ENCODE measurements at places on chromosomes 13 and 19. TPM values are rescaled to one million over a fixed set of nuclear protein-coding genes. Genes with fewer than 3 reads are reported as not detected.

Gene GIPR
- 0.95 TPM for total RNA-seq

Gene IL11
- 1.3 TPM for total RNA-seq

Gene CEACAM21
- 2.3 TPM for total RNA-seq

Gene SLC10A2
- 0.13 TPM for total RNA-seq

Gene LSM4
- total RNA-seq, result 95.7 TPM

Gene PSG5
- not detected for total RNA-seq

Gene NEK5
- 0.38 TPM for total RNA-seq

Gene PSG6
- total RNA-seq, result not detected

Gene CTXN1
- 1.2 TPM for total RNA-seq

Gene ZNF837
- total RNA-seq, result 2.6 TPM

Gene ANGPTL4
- 19.0 TPM for total RNA-seq

Gene ZNF493
- total RNA-seq, result 12.8 TPM

Gene TEX26
- total RNA-seq, result not detected

Gene FXYD1
- total RNA-seq, result 10.9 TPM

Gene FGF21
- not detected for total RNA-seq

Gene TMTC4
- total RNA-seq, result 17.8 TPM

Gene FCER2
- total RNA-seq, result not detected

Gene EDDM13
- total RNA-seq, result 7.9 TPM

Gene C19orf67
- total RNA-seq, result not detected

Gene PALM3
- total RNA-seq, result not detected

Gene SERPINE3
- not detected for total RNA-seq

All from suprapubic skin (tissue), 4 donors.